ENCODE measurements at places on chromosomes 5 and 9.

DNA sequence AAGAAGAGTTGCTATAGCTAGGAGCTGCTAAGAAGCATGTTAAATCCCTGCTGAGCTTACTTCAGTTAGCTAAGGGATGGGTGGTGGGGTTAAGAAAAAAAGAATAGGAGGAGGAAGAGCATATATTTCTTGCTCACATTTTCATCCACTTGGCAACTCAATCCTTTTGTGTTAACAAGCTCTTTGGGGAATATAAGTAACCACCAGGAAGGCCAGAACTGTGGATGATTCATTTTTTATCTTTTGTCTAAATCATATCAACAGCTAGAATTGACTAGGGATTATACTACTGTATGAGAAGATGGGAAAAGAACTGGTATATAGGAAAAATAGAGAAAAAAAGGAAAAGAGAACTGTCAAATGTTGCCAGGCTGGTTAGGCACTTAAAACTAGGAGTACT is 555.3 kb upstream of the ARRDC3 start:
- DNase-seq: no peak

DNA sequence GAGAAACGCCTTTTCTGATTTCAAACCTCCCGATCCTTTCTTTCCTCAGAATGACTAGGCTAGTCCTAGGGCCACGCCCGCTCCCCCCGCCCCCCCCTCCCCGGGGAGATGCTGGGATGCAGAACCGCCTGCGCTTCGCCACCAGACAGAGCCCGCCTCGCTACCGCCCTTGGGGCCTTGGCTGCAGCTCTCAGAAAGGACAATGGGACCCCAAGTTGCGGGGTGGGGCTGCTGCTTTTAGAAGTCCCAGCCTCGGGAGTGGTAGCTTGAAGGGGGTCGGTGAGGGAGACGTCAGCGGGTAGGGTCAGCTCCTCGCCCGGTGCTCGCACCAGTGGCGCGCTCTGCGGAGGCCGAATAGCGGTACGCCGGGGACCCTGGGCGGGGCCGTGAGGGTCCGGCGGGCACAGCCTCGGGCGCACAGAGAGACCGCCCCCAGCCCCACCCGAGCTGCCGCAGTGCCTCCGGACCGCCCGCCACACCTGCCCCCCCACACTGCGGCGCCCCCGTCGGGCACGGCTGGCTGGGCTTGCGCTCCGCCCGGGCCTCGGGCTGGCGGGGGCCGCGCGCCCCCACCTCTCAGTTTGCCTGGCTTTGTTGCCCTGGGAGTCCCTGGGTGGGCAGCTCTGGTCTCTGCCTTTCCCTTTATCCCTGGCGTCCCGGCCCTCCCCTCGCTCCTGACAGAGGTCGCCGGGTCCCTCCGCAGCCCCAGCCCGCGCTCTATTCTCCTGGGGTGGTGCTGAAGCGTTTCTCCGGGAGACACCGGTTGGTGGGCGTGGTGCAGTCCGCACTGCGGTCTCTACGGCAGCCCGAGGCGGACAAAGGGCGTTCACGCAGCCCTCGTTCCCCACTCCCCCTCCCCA is 1.2 kb downstream of the MAP1B start:
- peak; percentile 72 for DNase-seq

- DNase-seq: no peak
Measured at GRCh38 chr5:149801307-149801990, 71.3 kb downstream of the PPARGC1B start.

DNA sequence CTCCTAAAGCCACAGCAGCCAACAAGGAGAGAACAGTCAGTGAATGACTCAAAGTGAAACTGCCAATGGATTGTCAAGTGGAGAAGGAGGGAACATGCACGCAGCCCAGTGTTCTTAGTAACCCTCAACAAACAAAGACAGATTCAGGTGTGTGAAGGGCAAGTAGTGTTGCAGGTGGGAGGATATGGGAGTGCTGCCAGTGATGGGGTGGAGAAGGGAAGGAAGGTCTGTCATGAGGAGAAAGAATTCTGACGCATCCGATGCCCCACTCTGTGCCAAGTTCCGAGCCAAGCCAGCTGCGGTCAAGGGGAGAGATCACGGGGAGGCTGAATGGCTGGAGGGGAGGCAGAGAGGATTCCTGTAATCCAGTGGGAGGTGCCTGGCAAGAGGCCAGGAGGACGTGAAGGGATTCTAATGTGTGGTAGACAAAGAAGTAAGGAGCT is 56.5 kb downstream of the CAST start:
- no peak for DNase-seq

- no peak for DNase-seq
Measured at GRCh38 chr5:72387985-72388384, 67.8 kb downstream of the PTCD2 start.

- DNase-seq: no peak
Measured at GRCh38 chr9:69622676-69623075, 49.5 kb downstream of the APBA1 start.

- no peak for DNase-seq
Measured at GRCh38 chr5:155430192-155430591, 416.6 kb downstream of the KIF4B start.
